Stimulated activated naive CD4-positive, alpha-beta T cell (primary cell): ENCODE measurements at places on chromosomes 3 and 15.

DNA sequence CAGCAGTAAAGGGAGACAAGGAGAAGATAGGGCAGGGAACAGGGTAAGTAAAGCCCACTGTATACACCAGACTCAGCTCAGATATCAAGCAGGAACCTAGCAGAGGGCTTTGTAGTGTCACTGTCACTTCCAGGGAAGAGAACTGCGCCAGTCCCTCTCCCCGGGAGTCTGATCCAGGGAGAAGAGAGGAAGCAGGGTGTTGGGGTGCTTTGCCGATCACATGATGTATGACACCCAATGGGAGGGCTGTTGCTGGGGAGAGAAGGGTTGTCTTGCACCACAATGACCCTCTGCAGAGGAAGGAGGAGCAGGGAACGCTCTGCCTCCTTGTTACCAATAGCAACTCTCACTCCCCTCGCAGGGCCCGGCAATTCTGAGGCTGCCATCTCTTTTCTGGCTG is 147.2 kb upstream of the SLC2A2 start:
- no peak for DNase-seq

GRCh38 chr3:12489832-12490231 is 5.6 kb downstream of the TSEN2 start:
- DNase-seq = no peak

DNA sequence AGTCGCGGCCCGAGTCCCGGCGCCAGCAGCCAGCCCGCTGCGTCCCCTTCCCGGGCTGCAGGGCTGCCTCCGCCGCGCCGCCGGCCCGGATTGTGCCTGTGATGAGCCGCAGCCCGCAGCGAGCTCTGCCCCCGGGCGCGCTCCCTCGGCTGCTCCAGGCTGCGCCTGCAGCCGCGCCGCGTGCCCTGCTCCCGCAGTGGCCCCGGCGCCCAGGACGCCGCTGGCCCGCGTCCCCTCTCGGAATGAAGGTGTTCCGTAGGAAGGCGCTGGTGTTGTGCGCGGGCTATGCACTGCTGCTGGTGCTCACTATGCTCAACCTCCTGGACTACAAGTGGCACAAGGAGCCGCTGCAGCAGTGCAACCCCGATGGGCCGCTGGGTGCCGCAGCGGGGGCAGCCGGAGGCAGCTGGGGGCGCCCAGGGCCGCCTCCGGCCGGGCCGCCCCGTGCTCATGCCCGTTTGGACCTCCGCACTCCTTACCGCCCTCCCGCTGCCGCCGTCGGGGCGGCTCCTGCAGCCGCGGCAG is 1.2 kb downstream of the CHST2 start:
- peak; percentile 23 for DNase-seq

GRCh38 chr15:52180196-52180835 is 10.9 kb downstream of the GNB5 start:
- peak; percentile 80 for DNase-seq

DNA sequence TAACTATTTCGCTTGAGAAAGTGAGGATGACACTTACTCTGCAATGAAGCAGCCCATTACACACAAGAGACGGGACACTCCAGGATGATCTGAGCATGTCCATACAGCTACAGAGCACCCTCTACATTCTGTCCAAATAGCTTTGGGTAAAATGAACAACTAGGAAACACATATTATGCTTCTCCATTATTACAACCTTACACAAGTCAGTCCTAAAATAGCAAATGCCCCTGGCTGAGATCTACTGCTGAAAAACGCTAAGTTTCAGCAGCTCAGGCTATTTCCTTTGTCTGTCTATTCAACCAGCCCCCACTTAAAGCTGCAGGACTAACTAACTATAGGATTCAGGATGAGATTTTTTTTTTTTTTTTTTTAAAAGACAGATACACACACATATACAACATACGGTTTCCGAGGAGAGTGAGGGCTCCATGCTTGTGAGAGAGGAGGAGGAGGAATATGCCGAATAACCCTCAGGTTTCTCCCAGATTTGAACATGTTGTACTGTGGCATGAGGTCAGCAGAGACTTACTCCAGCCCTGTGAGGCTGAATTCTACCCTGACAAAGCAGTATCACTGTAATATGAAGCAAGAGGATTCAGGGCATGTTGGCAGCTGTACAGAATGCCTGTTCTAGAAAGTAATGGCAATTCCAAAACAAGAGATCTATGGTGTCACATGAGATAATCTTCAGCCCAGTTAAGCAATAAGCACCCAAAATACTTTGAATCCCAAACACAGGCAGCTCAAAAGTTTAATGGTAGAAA is 117.3 kb upstream of the PLXND1 start:
- no peak for DNase-seq

GRCh38 chr3:33646406-33646805 is 71.6 kb downstream of the CLASP2 start:
- no peak for DNase-seq

DNA sequence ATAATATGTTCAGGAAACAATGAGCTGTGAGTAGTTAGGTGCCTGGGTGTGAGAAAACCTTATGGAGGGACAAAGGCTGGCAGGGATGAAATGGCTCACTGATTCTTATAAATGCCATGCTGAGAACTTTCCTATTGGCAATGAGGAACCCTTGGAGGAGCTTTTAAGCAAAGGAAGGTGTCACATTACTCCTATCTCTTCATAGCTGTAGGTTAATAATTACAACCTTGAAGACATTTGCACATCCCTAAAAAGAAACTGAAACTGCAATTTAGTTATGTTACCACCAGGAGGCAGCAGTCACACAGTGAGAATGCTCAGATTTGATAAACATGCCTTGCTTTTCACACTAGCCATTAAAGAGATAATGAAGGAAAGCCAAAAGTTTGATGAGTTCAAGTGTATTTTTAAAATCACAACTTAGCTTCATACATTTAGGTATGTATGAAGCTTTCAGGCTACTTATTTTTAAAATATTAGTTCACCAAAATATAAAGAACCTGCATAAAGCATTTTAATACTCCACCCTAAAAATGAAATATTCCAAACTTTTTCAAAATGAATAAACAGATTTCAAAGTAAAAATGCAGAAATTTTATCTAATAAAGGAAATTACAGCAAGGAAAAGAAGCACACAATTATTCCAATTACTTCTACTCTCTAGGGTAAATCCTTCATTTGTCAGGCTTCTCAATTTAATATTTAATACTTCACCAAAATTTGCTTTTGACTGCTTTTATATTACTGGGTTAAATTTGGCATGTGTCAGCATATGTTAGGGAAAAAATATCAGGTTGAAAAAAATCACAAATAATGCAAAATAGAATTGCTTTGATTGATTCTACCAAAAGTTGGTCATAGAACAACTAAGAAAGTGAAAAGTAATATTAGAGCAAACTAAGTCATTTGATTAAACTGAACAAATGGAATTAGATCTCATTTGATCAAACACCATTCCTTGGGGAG is 136.9 kb upstream of the SLC2A2 start:
- DNase-seq = peak; percentile 50

GRCh38 chr3:82633319-82633718 is 871.9 kb upstream of the GBE1 start:
- no peak for DNase-seq

DNA sequence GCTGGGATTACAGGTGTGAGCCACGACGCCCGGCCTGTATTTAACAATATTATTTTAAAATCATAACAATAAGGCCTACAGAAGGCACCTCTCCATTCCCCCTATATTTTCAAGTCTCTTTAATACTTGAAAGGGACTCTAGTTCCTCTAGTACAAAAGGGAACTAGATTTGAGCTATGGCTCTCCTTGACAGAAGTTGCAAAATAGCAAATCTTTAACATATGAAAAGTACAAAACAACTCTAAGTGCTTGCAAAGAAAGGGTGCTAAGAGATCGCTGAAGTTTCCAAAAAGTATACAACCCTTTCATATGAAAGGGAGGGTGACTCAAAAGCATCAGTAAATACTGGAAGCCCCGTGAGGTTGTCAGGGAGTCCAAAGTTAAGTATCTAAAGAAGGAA is 23.8 kb downstream of the AP3S2 start:
- DNase-seq = no peak

DNA sequence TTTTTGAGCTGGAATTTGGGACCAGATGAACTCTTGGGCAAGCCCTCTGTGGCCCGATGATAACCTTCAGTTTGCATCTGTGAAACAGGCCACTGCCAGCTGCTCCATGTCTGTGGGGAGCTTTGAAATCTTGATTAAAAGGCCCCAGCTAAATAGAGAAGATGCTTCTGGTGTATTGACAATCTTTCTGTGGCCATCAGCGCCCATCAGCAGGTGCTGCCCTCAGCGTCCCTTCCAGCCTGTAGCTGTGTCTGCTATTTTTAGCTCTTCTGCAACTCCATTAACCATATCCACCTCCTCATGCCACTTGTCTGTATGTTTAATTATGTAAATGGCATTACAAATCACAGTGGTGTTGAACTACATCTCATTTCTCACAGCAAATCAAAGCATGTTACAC is 54.0 kb downstream of the CHCHD6 start:
- no peak for DNase-seq

- DNase-seq = no peak
Observed at GRCh38 chr3:185280572-185281365, 26.9 kb upstream of the EHHADH start.

DNA sequence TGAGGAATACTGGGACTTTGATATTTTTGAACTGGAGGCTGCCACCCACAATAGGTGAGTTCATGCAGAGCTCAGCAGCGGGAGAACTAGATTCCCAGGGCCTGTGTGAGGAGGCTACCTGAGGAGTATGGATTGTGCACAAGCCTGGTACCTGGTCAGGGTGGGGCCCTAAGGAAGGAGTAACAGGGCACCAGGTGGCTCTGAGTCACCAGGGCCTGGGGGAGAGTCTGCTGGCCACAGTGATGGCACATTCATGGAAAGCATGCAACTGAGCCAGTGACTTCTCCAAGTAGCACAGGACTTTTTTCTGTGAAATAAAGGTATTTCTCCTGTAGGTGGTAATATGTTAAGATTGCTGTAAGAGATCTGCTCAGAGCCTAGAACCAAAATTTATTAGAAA is 134.4 kb downstream of the PDE8A start:
- DNase-seq = no peak

DNA sequence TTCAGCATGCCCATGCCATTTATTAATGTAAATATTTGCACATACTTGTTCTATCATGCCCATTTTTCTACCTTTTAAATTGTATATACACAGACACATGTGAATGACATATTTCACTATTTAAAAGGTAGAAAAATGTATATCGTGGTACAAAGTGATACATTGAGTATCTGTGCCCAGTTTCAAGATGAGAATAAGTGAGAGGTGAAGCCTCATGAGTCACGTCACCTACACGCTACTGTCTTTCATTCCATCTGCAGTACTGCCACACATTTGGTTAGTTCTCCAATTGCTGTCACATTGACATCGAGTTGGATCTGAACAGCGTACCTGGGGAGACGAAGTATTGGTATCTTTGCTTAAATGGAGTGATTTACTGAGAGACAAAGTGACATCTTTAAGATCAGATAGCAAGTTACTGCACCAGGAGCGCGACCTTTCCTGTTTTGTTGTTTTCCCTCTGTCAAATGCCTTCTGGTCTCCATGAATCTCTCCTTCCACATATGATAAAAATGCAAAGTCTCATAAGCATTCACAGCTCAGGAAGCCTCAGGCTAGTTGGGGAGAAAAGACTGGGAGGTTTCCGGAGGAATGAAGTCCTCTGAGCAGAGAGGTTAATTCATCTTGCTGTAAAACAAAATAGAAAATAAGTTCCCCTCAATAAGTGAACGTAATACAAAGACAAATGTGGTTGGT is 12.0 kb downstream of the GREM1 start:
- DNase-seq = no peak

DNA sequence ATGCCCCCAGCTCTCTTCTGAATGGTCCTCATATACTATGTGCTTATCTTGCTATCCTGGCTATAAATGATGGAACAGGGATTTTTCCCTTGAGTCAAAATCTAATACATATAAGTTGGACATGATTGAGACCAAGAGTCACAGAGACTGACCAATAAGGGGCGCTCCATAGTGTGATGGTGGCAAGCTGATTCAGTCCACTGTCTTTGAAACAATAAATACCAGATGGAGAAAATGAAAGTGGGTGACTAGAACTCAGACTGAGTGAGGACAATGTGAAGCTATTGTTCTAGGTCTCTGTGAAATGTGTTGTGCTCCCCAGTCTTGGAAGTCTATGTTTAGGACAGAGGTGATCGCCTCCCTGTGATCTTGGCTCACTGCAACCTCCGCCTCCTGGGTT is 10.6 kb upstream of the FSTL1 start:
- no peak for DNase-seq

- no peak for DNase-seq
Observed at GRCh38 chr3:8562081-8562595, 60.5 kb downstream of the LMCD1 start.

- DNase-seq = no peak
Observed at GRCh38 chr15:74209997-74210671, 7.5 kb upstream of the STRA6 start.

GRCh38 chr3:72997421-72997961 is 880 bp downstream of the PPP4R2 start:
- peak; percentile 62 for DNase-seq

- DNase-seq = peak; percentile 27
Observed at GRCh38 chr3:40580494-40581091, 55.8 kb downstream of the ZNF621 start.

DNA sequence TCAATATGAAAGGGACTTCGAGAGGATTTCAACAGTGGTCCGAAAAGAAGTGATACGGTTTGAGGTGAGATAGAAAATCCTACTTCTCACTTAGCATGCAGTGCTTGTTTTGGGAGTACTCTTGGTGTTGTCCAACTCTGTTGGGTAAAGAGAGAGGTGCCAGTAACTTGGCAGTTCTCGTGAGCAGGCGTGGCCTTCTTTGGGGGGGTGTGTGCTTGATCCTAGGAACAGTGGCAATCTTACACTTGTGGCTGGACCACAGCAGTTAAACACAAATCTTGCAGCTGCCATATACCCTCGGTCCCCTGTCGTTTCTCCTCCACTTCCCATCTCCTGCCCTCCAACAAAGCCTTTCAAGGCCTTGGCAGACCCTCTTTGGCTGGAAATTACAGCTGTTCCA is 15.2 kb upstream of the SNX22 start:
- no peak for DNase-seq

DNA sequence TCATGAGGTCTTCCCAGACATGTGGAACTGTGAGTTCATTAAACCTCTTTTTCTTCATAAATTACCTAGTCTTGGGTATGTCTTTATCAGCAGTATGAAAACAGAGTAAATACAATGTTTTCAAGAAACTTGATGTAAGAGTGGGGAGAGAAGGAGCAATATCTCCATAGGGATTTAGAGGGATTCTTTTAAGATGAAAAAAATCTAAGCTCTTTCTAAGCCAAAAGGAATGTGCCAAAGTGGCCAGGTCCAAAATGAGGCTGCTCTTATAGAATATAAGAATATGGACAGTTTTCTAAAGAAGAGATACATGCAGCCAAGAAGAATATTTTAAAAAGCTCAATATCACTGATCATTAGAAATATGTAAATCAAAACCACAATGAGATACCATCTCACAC is 23.9 kb upstream of the RYK start:
- DNase-seq = no peak

GRCh38 chr15:85518979-85519761 is 138.8 kb downstream of the AKAP13 start:
- no peak for DNase-seq

DNA sequence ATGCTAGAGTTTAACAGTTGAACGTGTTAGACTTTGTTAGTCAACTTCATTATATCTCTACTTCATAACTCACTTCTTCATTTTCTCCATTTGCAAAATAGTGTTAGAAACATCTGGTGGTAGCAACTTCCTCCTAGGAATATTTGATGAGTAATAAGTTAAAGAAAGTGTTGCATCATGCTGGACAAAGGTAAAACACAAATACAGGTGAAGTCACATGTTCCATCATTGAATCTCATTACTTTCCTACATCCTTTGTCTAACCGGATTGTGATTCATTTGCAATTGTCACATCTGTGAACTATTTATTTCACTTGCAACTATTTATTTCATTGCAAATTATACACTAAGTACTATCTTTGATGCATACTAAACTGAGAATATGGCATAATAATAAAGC is 186.5 kb downstream of the TUSC7 start:
- DNase-seq = no peak
